ENCODE measurements at places on chromosomes 6 and 20.

- DNase-seq = no peak
Measured at GRCh38 chr6:126118936-126119335, 132.6 kb downstream of the TRMT11 start.

DNA sequence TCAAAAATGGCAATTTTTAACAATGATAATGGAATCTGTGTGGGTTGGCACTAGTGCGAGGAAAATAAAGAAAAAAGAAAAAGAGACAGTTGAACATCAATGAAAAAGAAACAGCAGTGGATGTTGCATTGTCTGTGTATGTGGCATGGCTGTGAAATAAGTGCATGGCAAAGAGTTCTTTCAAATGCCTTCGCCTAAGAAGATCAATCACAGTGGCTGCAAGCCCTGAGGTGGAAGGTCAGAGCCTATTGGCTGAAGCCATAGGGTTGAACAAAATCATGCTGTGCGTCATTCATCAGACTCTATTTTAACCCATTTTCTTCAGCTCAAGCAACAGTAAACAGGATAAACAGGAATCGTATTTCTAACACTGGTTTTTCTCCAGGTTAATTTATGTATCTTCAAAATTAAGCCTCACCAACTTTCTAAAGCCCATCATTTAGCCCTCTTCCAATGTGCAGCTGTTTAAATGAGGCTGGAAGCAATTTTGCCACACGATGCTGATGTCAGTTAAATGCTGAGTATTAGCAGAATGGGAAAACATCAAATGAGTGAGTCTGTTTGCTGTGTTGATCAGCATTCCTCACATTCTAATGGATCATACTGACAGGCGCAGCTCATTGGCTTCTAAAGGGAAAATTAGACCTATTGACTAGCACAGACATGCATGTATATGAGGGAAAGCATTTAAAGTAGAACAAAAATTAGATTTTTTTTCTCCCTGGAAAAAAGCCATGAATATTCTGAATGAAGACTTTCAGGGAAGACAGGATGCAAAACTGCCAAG is 955.9 kb upstream of the EYS start:
- no peak for DNase-seq

- DNase-seq = no peak
Measured at GRCh38 chr20:53159160-53159559, 187.0 kb downstream of the TSHZ2 start.

DNA sequence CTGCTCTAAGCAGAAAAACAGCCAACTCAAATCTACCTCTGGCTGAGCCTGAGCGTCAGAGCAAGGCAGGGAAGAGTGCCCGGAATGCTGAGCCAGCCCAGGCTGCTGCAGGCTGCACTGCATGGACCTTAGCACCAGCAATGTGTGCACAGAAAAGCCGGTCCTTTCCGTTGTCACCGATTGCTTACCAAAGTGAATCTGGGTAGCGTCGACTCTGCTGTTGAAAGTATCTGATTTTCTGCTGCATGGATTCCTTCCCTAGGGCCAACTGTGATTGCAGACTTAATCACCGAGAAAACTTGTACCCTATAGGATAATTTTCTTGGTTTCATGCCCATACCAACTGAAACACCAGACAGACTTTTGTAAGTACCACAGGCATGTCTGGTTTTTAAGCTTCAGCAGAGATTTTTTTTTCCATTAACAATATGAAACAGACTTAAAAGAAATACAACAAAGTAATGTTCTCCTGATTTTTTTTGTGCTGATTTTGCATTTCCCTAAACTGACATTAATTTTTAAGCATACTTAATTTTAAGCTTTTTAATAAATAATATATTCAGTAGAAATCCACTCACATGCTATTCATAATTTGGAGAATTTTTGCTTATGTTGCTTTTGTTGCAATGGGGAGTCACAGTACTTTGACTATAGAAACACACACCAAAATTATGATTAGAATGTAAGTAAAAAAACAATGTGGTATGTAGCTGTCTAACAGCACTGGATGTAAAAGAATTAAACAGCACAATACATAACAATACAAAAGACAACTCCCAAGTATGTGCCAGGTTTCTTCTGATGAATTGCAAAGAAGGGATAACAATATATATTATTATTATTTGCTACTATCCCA is 218.0 kb downstream of the THBS2 start:
- DNase-seq = no peak

All from activated naive CD4-positive, alpha-beta T cell (primary cell).